Midbrain (tissue), 1 donor: ENCODE measurements at places on chromosomes 7 and 10.

GRCh38 chr7:102080434-102081243 lies 206.0 kb upstream of the SH2B2 start:
- DNase-seq, result peak; percentile 38

GRCh38 chr7:7884855-7885254 lies 83.7 kb upstream of the GLCCI1 start:
- no peak for DNase-seq

DNA sequence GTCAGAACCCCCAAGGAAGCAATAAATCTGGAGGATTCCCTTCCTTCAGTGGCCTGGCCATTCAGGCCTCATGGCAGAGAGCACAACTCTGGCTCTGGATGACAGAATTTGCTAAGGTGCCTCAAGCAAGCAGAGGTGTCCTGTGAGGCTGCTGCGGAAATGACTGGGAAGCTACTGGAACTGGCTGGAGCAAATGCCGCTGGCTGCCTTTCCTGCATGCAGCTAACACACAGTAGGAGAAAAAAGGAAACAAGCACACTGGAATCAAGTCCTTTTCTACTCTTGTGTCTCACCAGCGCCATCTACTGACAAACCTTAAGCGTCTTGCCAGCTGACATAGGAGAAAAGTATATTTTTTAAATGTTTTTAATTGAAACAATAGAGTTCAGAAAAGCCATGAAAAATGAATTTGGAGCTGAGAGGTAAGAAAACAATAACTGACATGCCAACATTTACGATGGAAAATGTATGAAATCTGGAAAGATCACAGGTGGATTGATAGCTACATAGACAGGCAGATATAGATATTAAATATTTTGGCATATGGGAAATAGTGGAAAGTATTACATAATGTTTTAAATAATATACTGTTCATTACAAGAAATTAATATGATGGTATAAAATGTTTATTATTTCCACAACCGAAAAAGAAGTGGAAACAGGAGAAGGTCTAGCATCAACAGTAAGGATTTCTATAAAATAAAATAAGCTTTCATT lies 951.6 kb downstream of the ANKRD7 start:
- DNase-seq, result peak; percentile 61

GRCh38 chr7:55969391-55969790 lies 5.0 kb downstream of the NIPSNAP2 start:
- no peak for DNase-seq

DNA sequence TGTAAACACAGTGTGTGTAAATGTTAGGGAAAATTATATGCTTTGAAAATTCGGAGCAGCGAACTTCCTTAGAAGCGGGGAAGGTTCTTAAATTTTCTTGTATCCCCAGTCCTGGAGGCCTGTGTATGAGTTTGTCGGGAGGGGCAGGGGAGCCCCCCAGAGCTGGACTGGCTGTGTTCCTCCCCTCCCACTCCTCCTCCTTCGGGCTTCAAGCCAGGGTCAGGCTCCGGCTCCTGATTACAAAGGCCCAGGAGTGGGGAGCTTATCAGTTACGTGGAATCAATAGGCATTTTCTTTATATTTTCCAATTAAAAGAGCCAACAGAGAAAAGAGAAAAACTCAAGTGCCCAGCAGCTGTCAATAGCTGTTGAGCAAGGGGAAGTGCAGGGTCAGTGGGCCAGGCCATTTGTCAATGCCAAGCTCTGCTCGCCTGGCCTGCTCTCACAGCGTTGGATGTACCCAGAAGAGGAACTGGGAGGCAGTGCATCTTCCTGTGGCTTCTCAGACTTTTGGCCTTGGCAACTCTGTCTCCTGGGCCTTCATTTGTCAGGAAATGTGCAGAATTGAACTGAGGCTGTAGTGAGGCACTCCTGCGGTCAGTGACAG lies 156.9 kb upstream of the PCBD1 start:
- peak; percentile 5 for DNase-seq

DNA sequence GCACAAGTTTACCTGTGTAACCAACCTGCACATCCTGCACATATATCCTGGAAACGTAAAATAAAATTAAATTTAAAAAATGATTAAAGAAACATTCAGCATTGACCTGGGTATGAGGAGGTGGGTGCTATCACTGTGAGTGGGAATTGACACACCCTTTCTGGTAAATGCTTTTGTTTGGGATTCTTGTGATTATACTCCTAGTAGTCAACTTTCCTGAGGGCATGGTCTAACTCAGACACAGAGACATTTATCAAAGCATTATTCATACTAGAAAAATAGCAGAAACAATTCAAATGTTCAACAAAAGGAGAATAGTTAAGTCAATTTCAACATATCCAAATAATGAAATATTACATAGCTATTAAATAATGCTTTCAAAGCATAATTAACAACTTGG lies 44.2 kb downstream of the CNNM2 start:
- DNase-seq, result no peak

- no peak for DNase-seq
Observed at GRCh38 chr7:34135924-34136323, 230.6 kb downstream of the BMPER start.

- no peak for DNase-seq
Observed at GRCh38 chr10:133062085-133062484, 25.6 kb upstream of the ADGRA1 start.

DNA sequence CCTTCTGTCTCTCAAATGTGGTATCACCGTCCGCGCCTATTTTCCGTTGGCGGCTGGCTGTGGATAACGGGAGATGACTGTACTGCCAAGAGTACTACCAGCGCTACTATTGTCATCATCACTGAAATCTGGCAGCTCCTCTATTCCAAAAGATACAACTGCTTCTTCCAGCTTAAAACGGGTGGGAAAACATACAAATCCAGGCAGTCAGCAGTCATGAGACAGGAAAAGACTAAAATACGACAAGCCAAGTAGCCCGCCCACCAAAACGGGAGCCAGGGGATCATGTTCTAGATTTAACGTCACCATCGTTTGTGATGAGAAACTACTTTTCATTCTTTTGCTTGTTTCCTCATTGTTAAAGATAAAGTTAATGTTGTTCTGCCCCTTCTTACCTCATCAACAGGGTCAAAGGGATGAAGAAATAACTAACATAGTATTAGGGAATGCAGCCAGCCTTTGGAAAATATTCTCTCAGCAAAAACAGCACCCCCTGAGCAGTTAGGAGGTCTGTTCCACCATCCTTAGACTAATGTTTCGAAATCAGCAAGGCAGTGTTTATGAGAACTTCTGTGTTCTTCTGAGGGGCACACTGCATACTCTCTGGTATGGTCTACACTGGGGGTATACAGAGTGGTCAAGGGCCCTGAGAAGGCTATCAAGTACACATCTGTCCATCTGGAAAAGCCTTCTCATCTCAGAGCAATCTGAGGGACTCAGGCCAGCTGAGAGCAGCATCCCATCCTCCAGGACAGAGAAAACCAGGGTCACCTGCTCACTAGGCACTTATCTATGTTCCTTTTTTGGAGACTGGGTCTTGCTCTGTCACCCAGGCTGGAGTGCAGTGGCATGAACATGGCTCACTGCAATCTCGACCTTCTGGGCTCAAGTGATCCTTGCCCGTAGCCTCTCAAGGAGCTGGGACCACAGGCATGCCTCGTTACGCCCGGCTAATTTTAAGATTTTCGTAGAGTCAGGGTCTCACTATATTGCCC lies 47.5 kb downstream of the GNA12 start:
- DNase-seq, result no peak

GRCh38 chr7:102966465-102966864 lies 53.7 kb downstream of the LRRC17 start:
- DNase-seq, result no peak

- DNase-seq, result no peak
Observed at GRCh38 chr10:45592926-45593325, 79.6 kb downstream of the ZFAND4 start.

DNA sequence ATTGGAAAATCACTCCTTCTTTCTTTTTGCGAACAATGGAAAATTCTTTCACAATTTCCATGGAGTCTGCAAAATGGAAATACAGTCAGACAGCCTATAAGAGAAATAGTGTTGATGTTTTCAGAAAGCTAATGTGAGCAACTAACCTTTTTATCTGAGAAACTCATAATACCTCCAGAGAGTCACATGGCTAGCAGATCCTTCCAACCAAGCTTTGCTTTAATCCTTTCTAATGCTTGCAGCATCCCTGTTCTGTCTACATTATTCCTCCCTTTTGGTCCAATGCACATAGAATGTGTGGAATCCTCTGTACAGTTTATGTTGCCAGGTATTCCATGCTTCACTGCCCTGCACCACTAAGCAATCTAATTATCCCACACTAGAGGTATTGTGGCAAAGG lies 717.5 kb upstream of the LRRN3 start:
- DNase-seq, result no peak

DNA sequence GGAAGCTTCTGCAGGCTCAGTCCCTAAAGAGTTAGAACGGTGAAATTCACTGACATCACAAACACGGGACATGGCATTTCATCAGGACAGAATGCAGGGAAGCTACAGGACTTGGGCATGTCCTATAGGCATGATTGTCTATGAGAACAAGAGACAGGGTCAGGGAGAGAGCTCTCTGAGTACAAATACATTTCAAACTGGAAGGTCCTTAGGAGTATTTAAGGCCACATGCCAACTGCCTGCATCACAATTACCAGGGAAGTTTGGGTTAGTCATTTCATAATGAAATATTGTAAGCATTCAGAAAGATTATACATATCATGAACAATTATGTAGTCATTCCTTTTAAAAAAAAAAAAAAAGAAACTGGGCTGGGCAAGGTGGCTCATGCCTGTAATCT lies 71.3 kb downstream of the CREB3L2 start:
- no peak for DNase-seq

GRCh38 chr10:44395902-44396670 lies 11.2 kb upstream of the CXCL12 start:
- DNase-seq, result no peak

DNA sequence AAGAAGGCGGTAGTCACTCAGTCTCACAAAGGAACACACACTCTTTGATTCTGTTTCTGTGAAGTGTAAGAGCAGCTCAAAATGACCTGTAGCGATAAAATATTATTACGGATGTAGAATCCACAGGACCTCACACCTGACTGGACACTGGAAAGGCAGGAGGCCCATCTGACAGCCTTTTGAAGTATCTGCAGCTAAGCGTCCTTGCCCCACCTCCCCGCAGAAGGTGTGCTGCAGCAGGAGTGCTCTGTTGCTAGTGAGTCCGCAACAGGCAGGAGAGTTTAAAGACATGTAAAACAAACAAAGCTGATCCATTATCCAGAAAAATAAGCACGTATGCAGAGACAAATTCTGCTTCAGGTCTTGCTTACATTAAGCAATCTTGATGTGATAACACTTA lies 355.5 kb downstream of the GPR158 start:
- DNase-seq, result no peak

DNA sequence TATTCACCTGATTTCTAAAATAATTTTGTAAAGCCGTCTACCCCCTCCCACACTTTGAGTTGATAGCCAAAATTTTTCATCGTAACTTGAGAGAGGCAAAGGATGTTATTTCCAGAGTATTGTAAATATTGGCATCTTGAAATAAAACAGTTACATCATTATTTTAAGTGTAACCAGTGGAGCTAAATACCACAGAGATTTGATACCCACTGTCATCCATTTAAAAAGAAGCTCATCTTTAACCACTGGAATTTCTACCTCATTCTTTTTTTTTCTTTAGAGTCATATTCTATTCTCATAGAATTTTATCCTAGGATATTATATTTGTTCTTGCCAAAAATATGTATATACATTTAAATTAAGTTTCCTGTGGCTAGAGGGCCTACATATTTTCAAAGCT lies 48.6 kb downstream of the CAMK1D start:
- DNase-seq, result no peak

DNA sequence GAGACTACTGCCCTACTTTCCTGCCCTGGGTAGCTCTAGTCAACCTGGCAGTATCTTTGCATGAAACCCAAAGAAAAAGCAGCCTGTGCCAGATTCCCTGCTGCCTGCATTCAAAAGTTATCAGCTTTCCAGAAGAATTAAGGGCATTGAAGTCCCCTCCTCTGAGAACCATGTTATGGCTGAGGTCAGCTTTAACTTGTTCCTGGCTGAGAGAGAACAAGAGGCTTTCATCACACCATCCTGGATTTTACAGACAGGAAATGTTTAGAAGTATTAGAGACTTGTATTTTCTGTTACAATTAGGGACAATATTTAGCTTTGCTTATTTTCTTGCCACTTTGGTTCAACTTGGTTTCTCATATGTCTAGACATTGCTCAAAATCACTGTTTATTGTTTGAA lies 238.8 kb downstream of the ARL4A start:
- DNase-seq, result no peak

- DNase-seq, result no peak
Observed at GRCh38 chr10:26650406-26650805, 47.1 kb upstream of the PDSS1 start.

- DNase-seq, result no peak
Observed at GRCh38 chr7:157428554-157428945, 91.7 kb downstream of the DNAJB6 start.

GRCh38 chr7:151827620-151828019 lies 49.3 kb downstream of the PRKAG2 start:
- DNase-seq, result no peak

GRCh38 chr10:18545621-18546305 lies 105.6 kb downstream of the NSUN6 start:
- DNase-seq, result no peak

DNA sequence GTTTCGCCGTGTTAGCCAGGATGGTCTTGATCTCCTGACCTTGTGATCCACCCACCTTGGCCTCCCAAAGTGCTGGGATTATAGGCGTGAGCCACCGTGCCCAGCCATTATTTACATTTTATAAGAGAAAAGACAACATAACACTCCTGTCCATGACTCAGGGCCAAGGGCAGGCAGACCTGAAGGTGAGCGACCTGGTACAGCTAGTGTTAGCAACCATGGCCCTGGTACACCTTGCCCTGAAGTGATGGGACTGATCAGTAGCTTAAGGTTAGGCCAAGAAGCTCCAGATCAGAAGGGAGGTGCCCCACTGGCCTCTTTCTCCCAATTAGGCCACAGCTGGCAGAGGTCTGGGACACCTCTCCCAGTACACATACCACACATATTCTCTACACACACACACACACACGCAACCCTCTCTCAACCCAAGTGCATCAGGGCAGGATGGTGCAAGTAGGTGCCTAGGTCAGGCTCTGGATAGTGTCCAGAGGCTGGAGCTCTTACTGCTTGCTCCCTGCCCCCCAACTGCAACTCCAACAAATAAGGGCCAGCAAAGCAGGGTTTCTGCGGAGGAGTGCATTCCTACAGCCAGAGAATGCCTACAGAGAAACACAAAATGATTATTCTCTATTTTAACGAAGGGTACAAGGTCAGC lies 43.8 kb downstream of the DPCD start:
- DNase-seq, result no peak

GRCh38 chr10:116120688-116121455 lies 152.1 kb downstream of the GFRA1 start:
- peak; percentile 1 for DNase-seq

- DNase-seq, result no peak
Observed at GRCh38 chr10:17292375-17292774, 64.3 kb downstream of the VIM start.

DNA sequence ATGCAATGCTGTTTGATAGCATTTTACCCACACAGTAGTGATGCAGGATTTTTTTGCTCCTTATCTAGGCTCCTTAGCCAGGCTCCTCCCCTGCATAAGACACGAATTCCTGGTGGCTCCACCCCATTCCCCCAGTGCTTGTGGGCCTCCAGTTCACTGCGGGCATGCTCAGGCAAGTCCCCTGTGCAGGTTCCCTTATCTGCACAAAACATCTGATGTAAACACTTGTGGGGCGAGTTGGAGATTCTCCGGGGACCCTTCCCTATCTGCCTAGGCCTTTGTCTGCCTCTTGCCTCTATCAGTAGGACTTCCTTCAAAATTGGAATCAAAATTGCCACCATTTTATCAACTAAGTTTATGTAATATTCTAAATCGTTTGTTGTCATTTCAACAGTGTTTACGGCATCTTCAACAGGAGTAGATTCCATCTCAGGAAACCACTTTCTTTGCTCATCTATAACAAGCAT lies 5.4 kb upstream of the STK17A start:
- DNase-seq, result no peak
